ENCODE measurements at places on chromosomes 11 and 22.

GRCh38 chr11:133271206-133271605 lies 261.1 kb downstream of the OPCML start:
- DNase-seq = no peak

DNA sequence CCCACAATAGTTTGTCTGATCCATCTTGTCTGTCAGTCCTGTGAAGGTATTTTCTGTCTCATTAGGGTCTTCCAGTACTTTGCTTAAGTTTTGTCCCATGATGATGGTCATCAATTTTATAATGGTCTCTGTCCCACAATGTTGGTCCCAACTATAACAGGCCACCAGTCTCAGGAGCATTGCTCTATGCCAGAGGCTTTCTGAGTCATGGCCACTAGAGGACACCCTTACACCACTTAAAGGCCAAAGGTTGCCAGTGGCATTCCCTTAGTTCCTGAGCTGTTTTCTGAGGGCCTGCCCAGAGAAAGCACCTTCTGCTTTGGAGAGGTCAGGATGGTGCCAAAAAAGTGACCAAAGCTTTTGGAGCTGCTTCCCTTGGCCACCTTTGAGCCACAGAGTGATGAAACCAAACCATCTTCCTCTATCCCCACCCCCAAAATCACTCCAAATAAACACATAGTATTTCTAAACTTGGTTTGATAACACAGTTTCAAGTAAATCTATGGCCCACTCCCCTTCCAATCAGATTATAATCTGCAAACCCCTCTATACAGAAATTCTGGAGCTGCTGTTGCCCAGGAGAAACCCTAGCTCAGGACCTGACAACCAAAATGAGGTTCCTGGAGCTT lies 19.3 kb downstream of the EIF3F start:
- DNase-seq = no peak

DNA sequence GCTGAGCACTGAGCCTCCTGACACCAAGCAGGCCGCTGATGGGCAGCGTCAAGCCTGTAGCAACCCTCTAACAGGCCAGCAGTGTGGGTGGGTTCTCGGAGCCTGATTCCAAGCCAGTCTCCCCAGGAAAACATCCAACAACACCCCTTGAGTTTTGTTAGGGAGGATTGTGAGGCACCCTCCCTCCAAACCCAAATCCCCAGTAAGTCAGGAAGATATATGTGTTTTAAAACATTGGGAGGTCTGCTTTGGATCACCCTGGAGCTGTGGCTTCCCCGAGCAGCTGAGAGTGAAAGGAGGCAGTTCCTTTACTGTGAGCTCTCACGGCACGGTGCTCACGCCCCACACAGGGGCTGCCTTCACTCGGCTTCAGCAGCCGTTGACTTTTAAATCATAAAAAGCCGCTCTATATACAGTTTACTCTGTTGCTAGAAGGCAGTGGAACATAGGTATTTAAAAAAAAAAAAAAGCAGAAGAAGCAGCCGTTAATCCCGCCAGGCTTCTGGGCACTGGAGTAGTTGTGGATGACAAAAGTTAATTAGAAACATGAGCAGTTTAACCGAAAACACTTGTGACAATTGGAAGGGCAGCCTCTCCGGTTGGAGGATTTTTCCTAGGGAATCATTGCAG lies 218.6 kb downstream of the NAV2 start:
- DNase-seq = peak; percentile 38

DNA sequence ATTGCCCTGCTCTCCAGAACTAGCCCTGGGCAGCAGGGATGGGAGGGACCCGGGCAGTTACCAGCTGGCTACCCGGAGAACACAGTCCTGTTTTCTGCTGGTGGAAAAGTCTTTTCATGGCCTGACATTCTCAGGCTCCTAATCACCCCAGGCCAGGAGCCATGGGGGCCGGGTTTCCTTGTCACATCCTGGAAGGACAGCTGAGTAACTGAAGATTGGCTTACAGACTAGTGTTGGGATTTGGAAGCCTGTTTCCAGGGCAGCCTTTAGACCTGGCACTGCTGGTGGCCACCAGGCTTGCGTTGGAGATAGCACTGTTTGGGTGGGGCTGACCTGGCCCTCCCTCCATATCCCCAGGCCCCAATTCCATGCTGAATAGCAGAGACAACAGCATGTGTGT lies 349.0 kb downstream of the CTTN start:
- no peak for DNase-seq

DNA sequence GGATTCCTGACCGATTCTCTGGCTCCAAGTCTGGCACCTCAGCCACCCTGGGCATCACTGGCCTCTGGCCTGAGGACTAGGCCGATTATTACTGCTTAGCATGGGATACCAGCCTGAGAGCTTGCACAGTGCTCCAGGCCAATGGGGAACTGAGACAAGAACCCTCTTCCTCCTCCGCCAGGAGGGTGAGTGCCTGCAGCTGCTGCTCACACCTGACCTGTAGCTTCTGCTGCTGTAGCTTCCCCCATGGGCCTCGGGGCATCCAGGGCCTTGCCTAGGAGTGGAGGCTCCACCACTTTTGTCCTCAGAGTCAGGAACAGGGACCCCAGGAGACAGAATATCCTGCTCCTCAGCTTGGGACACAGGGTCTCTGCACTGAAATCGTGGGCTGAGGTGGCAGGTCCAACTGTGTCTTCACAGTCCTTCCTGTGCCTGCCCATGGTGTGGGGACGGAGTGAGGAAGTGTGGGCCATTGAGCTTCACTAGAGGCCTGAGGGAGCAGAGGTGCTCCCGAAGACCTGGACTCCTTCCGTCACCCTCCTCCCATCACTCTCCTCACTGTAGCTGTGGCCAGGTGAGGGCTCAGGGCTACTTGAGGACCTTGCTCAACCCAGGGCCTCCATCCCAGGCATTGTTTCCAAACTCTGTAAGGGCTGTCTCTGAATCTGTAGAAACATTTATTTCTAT lies 103.8 kb downstream of the ZNF280B start:
- DNase-seq = no peak

- DNase-seq = no peak
Measured at GRCh38 chr11:61587951-61588727, 7.3 kb upstream of the SYT7 start.

DNA sequence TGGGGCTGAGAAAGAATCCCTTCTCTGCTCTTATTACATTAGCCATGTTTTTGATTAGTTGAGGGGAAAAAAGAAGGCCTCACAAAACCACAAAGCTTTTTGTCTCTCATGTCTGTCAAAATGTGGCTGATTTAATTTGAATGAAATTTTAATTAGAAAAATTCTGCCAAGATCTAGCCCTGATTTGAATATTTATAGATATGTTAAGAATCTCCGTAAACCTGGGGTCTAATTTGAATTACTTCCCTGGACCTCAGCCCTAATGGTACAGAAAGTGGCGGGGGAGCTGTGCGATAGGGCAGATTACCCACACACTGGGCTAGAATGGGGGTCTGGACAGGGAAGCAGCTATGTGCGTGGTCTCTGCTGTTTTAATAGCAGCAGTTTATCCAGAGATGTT lies 141.3 kb upstream of the TTC12 start:
- DNase-seq = no peak

DNA sequence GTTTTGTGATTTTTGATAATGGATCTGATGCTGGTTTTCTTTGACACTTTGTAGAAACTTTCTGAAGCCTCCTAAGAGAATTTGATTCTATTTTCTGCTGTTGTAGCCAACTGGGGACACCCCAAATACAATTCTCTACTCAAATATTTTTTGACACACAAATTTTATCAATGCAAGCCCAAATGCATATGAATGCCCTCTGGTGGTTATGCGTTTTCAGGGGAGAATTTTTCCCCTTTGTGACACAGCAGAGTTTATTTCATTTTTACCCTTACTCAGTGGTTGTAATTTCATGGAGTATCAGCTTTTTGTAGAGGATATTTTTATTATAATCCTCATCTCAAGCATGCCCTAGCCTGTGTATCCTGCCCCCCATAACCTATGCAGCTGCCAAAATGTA lies 44.7 kb upstream of the MTMR2 start:
- no peak for DNase-seq

- no peak for DNase-seq
Measured at GRCh38 chr11:19829109-19829837, 116.6 kb downstream of the NAV2 start.

DNA sequence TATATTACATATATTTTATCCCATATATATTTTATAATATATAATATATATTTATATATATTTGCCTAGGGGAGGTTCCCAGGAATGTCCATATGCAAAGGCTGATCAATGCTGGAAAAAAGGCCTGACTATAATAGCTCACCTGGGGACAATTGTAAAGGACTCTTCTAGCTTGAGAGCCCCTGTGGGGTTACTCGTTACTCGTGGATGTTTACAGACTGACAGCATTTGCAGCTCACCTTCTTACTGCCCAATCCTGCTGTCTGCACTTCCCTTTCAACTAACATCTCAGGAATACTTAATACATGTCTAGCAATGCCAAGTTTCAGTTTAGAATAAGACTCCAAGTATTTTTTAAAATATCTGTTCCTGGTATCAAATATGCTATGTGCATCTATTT lies 1365.4 kb upstream of the RAG2 start:
- no peak for DNase-seq

GRCh38 chr11:118046964-118047700 lies 29.7 kb upstream of the TMPRSS4 start:
- no peak for DNase-seq

DNA sequence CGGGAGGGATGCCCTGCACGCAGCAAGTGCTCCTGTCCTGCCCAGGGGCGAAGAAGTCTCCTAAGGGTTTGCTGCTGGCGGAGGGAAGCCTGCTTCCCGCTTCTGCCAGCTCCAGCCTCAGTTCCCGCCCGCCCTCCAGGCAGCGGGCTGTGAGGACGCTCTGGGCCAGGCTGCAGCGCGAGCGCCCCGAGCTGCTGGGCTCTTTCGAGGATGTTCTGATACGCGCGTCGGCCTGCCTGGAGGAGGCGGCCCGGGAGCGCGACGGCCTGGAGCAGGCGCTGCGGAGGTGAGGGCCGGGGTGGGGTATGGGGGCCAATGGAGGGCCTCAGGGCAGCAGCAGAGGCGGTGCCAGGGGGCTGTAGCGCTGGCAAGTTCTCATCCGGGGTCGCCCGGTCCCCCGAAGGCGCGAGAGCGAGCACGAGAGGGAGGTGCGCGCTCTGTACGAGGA lies 2.2 kb downstream of the CRACR2B start:
- DNase-seq = no peak

- no peak for DNase-seq
Measured at GRCh38 chr11:36349351-36350136, 53.5 kb downstream of the PRR5L start.

GRCh38 chr22:30867746-30868662 lies 100.6 kb downstream of the MORC2 start:
- no peak for DNase-seq

GRCh38 chr11:46737699-46738098 lies 18.7 kb downstream of the F2 start:
- DNase-seq = no peak

DNA sequence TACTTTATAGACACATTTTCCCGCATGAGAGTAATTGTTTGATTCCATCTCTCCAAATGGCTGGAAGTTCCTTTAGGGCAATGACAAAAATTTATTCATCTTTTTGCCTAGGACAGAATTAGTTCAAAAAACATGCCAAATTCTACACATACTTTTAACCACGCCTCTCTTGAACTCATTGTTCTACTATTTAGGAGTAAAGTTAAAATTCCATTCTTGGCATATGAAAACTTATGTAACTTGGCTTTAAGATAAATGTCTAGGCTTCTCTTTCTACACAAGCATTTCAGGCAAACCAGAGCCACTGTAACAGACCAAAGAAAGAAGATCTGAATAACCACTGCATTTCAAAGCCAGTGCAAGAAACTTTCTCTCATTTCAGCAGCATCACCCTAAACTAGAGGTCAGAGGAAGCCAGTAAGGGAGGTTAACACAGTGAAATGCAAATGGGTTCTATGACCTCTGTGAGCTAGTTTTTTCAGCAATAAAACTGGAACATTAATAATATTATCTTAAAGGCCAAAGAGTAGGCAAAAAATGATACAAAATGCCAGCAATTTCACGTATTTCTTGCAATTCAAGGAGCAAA lies 73.0 kb downstream of the RSF1 start:
- no peak for DNase-seq

DNA sequence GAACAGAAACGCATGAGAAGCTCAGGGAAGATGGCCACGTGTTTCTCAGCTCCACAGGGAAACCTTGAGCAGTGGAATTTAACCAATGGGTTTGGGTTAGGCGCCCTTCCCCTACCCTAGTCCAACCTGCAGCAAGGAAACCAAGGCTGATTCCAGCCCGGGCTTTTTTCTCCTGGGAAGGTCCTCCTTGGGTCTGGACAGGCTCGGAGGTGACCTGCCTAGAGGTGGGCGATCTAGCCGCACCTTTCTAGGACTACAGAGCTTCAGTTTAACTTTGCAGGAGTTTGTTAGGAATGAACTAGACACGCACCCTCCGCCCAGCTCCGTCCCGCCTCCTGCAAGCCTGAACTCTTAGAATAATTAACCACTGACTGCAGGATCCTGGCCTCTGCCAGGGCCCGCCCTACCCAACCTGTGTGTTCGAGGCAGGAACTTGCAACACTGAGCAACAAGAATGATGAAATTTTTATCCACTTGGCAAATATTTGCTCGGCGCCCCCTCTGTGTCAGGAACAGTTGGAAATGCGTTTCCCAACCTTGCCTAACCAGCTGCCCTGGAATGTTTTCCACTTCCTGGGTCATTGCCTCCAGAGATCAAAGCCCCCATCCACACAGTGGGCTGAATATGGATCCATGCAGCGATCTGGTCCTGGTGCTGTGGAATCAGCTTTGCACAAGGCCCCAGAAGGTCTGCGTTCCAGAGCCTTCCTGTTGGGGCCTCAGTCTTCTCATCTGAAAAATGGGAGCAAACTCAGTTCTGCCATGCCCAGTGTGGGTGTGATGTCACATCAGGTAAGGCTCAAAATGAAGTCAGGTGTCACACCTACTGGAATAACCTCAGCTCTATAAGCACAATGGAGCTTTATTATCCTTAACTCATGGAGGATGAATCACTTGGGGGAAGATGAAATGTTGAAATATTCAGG lies 13.3 kb downstream of the MPST start:
- no peak for DNase-seq

DNA sequence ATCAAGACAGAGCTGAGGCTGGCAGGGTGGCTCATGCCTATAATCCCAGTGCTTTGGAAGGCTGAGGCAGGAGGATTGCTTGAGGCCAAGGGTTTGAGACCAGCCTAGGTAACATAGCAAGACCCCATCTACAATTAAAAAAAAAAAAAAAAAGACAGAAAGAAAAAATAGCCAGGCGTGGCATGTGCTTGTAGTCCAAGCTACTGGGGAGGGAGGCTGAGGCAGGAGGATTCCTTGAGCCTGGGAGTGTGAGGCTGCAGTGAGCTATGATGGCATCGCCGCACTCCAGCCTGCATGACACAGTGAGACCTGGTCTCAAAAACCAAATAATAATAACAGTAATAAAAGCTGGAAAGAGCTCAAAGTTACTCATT lies 9.4 kb downstream of the SERPIND1 start:
- no peak for DNase-seq

GRCh38 chr11:9732453-9732852 lies 68.6 kb downstream of the SWAP70 start:
- no peak for DNase-seq

DNA sequence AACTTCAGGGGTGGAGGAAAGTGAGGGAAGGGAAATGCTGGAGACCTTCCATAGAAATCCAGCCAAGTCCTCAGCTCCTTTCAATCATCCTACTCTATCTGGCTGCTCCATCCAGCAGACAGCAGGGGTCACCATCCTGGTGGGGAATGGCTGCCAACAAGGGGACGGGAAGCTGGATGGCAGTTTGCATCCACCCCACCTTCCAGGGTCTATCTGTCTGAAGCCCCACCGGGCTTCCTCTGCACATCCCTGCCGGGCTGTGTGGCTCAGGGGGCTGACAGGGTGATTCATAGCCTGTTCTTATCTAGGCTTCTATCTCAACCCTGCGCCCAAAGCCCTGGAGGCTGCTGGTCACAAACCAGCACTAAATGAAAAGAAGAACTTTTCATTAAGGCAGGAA lies 1.1 kb downstream of the SYTL2 start:
- no peak for DNase-seq

- no peak for DNase-seq
Measured at GRCh38 chr11:35809561-35809960, 134.3 kb upstream of the LDLRAD3 start.

All from forelimb muscle (tissue), 1 donor.